T-helper 17 cell (primary cell): ENCODE measurements at places on chromosomes 4 and X.

DNA sequence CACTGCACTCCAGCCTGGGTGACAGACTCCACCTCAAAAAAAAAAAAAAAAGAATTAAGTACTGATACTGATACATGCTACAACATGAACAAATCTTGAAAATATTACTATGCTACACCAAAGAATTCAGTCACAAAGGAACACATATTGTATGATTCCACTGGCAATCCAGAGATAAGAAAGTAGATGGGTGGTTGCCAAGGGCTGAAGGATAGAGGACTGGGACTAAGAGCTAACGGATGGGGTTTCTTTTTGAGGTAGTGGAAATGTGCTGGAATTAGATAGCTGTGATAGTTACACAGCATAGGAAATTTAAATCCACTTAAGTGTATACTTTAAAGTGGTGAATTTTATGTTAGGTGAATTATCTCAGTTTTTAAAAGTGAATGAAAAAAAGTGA, 12.5 kb downstream of the ATP11C start:
- no peak for DNase-seq

GRCh38 chr4:20416800-20417199, 165.1 kb downstream of the SLIT2 start:
- no peak for DNase-seq

GRCh38 chr4:1296324-1297022, 6.8 kb downstream of the MAEA start:
- no peak for DNase-seq

DNA sequence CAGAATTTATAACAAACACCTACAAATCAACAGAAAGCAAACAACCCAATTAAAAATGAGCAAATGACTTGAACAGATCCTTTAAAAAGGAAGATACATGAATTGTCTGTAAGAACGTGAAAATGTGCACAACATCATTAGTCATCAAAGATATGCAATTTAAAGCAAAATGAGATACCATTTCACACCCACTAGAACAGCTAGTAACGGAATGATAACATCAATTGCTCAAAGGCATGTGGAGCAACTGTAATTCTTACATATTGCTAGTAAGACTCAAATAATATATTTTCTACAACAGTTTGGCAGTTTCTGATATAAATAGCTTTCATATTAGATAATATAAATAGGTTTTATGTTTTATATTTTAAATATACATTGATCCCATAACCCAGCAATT, 82.5 kb downstream of the LCORL start:
- no peak for DNase-seq
